Fibroblast of lung (primary cell): ENCODE measurements at places on chromosomes 5 and 9.

DNA sequence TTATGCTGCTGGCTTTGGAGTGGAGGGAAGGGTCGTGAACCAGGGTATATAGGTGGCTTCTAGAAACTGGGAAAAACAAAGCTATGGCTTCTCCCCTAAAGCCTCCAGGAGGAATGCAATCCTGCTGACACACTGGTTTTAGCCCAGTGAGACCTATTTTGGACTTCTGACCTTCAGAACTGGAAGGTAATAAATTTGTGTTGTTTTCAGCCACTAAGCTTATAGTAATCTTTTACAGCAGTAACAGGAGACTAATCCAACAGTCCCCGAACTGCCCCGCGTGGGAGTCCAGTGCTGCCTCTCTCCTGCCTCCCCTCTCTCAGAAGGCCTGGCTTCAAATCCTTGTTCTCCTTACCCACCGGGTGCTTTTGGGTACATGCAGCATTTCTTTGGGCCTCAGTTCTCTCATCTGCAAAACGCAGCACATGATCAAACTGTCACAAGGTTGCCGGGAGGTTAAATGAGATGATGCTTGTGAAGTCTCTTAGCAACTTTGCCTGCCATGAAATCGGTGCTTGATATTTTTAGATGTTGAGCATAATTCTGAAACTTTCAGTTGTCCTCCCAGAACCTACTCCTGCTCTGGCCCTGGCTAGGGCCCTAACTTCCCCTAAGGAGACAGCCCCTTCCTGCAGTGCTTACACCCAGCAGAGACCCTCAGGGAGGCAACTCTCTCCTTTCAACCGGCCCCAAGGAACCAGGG lies 127.3 kb upstream of the BOD1 start:
- no peak for DNase-seq

DNA sequence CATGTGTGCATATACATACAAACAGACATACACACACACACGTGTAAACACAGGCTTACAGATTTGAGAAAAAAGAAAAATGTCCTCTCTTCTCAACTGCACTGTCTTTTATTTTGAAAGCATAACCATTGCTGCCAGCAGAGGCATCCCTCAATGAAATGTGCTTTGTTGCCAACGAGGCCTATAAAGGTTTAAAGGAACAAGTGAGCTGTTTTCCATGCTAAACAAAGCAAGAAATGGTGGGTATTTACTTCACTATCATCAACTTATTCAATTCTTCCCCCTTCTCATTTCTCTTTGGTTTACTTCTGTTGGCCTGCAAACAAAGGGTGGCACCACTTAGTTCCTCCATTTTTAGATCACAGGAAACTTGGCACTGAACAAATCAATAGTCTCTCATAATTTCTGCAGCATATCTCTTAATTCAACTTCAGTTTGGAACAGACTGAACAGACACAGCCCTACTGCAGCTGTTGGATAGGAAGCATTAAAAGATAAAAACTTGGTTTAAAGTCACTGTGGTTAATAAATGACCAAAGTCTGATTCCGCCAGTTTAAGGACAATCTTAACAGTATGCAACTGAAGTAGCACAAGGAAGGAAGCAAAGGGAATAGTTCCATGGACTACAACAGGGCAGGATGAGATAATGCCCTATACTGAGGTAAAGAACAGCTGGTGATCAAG lies 21.7 kb downstream of the TTC33 start:
- DNase-seq: no peak

- no peak for DNase-seq
Observed at GRCh38 chr9:37636511-37637448, 14.0 kb upstream of the FRMPD1 start.

GRCh38 chr9:2725126-2725525 lies 7.8 kb downstream of the KCNV2 start:
- DNase-seq: no peak

DNA sequence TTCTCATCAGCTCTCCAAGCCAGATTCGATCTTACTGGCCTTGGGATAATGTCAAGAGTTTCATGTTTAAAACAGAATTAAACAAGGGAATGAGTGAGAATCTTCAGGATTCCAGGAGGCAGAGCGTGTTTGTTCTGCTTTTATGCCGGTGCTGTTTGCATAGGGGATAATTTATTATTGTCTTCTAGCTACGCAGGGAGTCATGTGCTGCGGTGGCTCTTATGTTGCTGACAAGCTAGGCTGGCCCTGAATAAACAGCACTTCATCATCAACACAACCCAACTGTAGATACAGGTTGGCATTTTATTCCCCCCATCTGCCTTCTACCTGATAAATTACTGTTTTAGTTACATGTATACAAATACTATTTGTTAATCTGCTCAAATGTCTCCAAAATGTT lies 47.1 kb upstream of the PCA3 start:
- DNase-seq: no peak

- DNase-seq: no peak
Observed at GRCh38 chr5:133480866-133481265, 131.5 kb downstream of the FSTL4 start.

DNA sequence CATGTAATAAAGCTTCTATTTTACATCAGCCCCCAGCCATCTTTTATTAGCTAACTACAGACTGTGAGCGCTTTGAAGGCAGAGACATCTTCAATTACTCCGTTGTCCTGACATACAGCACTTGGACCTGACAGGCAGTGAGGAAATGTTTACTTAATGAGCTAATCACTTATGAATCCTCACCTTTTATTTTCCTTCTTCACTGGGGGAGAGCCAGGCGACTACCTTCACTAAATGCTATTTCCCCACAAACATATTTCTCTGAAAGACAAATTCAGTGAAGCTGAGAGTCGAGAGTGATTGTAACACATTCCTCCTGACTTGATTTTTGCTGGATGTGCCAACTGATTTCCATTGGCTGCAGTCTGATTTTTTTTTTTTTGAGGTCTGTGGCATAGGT lies 192.1 kb upstream of the CLINT1 start:
- no peak for DNase-seq

GRCh38 chr5:14579731-14580397 lies 1.7 kb upstream of the OTULINL start:
- DNase-seq: no peak

DNA sequence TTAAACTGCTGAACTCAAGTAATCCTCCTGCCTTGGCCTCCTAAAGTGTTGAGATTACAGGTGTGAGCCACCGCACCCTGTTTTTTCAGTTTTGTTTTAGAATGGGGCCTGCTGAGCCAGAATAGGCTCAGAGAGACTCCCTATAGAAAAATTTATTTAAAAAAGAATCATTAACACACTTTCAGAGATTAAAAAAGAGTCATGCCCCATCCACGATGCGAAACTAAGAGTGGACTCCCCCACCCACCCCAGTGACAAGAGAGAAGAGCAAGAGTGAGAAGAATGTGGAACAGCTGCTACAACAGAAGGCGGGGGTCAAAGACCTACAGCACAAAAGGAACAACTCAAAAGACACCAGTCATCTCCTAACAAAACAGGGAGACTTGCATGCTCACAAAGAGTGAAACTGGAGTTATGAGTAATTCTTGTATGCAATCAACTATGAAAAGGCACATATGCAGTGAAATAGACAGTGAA lies 47.2 kb downstream of the GLDC start:
- DNase-seq: no peak

DNA sequence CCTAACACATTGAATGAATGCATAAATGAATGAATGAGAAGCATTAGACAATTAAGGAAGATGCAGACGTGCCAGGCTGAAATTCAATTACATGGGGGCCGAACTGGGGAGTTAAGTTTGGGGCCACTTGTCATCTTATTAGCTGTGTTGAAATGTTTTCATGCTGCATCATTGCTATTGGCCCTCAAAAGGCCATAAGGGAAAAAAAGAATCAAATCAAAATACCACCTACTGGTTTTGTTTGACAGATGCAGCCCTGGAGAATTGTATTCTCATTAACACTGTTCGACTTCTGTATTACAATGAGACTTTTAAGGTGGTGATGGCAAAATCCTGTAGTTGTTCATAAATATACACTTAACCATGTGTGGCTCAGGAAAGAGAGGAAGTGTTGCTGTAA lies 38.4 kb downstream of the UBE2QL1 start:
- DNase-seq: no peak

DNA sequence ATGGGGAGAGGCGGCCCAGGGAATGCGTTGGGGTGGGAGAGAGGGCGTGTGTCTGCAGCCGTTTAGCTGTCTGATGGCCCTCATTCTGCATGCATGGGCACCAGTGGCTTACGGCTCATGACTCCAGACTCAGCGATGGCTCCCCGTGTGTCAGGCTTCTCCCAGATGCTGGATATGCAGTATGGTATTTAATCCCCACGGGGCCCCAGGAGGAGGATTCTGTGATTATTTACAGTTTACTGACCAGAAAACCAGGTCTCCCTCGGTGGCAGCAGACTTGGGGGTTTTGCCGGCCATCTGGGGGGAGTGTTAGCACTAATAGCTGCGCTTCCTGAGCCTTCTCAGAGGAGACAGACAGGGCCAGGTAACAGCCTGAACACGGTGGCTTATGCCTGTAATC lies 4.3 kb downstream of the PRDM12 start:
- no peak for DNase-seq
